Tongue (tissue), 3 donors: ENCODE measurements at places on chromosomes 4 and X. TPM values are rescaled to one million over a fixed set of nuclear protein-coding genes. Genes with fewer than 3 reads are reported as not detected.

GRCh38 chr4:81982846-81983540 lies 390.8 kb downstream of the HNRNPD start:
- DNase-seq: no peak

DNA sequence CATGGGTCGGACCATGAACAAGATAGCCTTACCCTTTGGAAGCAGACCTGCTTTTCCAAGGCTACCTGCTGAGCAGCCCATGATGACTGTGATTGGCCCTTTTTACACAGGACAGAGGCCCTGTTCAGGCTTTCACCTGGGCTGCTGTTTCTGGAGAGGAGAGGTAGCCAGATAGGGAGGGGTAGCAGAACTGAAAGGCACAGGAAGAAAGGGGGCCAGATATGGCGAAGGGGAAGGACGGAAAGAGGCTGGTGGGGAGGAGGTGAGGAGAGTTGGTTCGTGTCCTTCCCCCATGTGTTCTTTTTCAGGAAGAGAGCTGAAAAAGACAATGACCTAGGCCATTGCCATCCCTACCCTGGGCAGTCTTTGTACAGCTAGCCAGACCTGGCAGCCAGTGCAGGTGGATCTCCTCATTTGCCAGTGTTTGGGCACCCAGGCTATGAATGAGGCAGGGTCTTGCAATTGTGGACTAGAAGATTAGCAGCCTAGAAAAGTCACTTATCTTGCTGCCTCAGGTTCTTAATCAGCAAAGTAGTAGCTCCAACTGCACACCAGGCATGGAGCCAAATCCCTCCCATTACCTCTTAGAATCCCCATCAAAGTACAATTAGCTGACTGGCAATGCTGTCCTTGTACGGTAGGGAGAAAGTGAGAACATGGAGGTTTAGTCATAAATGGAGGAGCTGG lies 139.6 kb downstream of the AMMECR1 start:
- no peak for DNase-seq

DNA sequence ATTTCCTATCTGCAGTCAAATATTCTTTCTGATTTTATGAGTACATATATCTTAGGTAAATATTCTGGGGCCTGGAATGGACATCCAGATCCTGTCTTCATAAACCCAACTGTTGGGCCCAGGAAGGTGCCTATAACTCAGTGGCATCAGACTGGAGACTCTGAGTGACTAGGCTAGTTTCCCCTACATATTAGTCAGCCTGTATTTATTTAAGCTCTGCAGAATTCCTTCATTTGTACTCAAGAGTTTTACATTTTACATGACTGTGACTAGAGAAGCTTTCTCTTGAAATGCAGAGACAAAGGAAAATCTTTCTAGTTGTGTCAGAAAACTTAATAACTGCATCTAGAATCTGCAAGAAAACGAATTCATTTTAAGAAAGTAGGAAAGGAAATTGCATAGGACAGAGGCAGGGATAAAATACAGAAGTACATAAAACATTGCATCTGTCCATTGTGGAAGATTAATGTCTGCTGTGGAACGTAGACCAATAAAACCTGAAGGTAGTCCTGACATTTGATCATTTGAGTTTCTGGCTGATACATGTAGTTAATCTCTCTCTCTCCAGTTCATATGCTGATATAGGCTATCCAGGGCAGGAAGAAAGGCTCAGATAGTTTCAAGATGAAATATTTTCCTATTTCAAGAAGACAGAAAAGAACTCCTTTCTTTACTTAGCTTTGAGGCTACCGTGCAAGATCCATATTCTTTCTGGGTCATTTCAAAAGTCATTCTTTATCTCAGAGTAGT lies 78.2 kb downstream of the OPHN1 start:
- DNase-seq: no peak

- peak; percentile 5 for DNase-seq
Measured at GRCh38 chrX:77447653-77448569, 722 bp downstream of the FGF16 start.

GRCh38 chr4:6225469-6225868 lies 25.1 kb upstream of the JAKMIP1 start:
- peak; percentile 68 for DNase-seq

DNA sequence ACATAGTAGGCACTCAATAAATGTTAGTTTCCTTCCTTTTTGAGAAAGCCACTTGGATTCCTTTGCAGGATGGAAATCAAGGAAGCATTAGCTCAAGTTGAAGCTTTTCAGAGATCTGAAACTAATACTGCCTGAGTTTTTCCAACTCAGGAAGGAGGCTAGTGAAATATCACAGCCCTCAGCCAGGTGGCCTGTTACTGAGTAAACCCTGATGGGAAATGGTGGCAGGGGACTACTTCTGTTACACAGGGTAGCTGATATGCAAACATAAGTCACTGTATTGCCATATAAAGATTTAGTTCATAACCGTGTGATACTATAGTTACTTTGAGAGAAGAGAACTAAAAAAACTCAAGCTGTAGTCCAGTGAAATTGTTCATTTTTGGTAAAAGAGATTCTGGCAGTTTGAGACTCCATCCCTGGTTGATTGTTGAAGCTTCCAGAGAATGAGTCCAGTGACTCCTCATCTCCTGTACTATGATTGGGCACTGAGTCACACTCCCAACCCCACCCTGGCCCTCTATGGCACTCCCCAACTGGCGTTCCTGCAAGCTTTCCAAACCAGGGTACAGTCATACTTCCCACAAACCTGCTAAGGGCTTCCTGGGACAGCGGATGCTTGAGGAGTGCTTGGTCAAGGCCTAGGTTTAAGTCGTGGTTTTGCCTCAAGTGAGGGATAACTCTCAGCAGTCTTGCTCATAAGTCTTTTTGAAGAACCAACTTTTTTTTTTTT lies 81.8 kb downstream of the MID1IP1 start:
- no peak for DNase-seq

DNA sequence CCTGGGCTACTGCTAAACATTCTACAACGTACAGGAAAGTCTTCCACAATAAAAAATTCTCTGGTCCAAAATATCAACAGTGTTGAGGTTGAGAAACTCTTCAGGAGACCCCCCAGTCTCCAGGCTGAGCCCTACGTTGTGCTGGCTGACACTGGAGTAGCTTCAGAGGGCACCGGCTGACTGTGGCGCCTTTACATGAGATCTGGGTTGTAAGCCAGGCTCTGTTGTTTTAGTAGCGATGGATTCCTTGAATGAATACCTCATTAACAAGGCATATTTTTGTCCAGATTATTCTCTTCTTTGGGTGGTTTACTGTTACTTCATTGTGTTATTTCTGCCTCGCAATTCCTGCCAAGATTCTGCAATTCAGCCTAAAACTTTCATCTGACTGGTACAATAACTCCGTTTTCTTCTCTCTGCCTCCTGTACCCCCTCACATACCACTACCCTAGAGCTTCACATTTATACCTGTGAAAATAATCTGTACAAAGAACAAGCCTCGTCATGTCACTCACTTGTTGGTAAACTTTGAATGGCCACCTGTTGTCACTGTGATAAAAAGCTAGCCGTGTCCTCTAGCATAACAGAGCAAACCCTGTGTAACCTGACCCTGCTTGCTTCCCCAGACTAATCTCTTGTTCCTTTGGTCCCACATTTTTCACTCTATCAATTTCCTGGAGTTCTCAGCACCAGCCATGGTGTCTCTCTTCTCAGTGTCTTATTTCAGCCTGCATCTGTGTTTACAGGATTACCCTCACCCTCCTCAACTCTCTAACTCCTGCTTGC lies 1476.1 kb upstream of the TENM3 start:
- peak; percentile 50 for DNase-seq

DNA sequence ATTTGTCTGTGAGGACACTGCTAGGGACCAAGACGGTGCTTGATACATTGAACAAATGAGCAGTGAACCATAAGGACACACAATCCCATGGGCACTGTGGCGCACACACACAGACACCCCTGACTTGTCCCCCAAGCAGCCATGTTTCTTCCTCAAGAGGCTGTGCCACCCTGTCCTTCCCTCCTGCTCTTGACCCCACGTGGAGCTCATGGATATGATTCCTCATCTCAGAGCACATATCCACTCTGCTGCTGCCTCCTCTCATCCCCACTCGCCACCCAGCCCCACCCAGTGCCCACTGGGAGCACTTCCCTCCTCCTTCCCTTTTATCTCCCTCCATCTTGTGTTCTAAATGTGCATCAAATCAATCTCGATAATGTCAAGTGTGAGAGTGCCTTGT lies 102.4 kb downstream of the PARM1 start:
- DNase-seq: no peak

- peak; percentile 7 for DNase-seq
Measured at GRCh38 chrX:25108481-25108880, 92.7 kb upstream of the ARX start.

DNA sequence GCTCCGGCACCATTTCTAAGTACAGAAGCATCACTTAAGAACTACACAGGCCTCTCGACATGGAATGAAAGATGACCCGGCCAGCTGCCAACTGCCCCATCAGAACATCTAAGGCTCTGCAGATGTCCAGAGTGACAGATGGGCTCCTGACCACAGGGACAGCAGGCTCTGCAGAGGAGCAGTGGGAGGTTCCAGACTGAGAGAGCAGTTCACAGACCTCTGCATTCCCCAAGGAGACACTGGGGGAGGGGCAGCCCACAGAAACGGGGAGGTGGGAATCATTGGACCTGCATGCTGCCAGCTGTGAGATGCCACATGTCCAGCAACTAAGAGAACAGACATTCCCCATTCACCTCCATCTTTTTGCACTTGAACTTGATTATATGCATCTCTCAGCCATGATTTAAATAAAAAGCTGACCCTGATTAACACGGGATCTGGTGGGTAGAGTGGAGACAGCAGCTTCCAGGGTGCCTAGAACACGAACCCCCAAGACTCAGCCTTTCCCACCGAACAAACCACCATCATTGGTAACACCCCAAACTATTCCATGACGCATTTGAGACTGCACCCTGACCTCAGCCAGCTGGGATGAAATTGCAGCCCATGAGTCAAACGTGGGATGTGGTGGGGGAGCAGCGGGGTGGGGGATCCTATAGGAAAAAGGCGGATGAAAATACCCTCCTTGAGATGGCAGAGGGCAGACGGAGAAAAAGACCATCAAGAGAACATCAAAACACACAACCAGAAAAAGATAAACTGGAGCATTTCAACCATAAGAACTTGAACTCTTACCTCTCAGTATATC lies 47.2 kb downstream of the AFAP1 start:
- peak; percentile 82 for DNase-seq

- no peak for DNase-seq
Measured at GRCh38 chr4:186630128-186630527, 74.8 kb upstream of the MTNR1A start.

DNA sequence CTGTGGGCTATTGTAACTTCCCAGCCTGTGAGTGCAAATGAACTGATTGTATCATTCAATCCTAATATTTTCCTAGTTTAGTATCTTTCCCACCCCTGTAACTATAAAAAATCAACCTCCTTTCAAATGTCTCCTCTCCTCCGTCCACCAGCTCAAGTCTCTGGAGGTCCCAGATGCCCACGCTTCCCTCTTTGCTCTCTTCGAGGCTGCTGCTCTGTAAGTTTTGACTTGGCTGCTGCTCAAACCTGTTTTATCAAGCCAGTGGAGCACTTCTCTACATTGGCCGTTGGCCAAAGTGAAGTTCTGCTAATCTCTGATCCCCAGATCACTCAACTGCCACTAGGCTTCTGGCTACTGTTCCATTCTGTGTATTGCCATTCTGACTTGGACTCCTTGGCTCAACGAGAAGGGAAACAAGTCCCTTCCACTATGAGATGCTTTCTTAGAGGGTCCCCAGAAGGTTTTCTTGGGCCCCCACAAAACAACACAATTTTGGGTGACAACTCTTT lies 60.7 kb upstream of the RAPGEF2 start:
- DNase-seq: peak; percentile 53

DNA sequence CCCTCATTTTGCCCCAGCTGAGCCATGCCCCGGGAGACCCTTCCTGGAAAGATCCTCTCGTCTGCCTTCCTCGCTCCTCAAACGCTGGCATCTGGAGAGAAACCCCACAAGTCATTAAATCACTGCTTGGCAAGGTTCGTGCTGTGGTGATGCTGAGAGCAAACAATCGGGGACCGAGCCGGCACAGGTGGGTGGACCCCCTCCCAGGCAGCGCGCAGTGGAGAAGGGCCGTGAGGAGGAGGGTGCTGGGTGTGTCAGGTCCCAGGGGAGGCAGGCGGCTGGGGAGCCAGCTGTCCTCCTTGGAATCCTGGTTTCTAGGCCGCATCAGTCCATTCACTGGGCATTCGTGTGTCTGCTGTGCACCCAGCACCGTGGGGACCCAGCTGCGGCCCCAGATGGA lies 64.9 kb upstream of the PSAPL1 start:
- no peak for DNase-seq

- no peak for DNase-seq
Measured at GRCh38 chrX:9055354-9055753, 21.4 kb upstream of the FAM9B start.

FAM9C gene
- total RNA-seq: not detected

PITX2 gene
- 58.0 TPM for total RNA-seq

POU3F4 gene
- not detected for total RNA-seq

IQCM gene
- not detected for total RNA-seq
